Stimulated activated naive B cell treated with anti-CD40 and anti-IgM and Interleukin-4, amounts not matched to agents 10 μg/mL and 1 μg/mL and 100 μg/mL, for 72 hours (primary cell): ENCODE measurements at places on chromosomes 4 and X.

DNA sequence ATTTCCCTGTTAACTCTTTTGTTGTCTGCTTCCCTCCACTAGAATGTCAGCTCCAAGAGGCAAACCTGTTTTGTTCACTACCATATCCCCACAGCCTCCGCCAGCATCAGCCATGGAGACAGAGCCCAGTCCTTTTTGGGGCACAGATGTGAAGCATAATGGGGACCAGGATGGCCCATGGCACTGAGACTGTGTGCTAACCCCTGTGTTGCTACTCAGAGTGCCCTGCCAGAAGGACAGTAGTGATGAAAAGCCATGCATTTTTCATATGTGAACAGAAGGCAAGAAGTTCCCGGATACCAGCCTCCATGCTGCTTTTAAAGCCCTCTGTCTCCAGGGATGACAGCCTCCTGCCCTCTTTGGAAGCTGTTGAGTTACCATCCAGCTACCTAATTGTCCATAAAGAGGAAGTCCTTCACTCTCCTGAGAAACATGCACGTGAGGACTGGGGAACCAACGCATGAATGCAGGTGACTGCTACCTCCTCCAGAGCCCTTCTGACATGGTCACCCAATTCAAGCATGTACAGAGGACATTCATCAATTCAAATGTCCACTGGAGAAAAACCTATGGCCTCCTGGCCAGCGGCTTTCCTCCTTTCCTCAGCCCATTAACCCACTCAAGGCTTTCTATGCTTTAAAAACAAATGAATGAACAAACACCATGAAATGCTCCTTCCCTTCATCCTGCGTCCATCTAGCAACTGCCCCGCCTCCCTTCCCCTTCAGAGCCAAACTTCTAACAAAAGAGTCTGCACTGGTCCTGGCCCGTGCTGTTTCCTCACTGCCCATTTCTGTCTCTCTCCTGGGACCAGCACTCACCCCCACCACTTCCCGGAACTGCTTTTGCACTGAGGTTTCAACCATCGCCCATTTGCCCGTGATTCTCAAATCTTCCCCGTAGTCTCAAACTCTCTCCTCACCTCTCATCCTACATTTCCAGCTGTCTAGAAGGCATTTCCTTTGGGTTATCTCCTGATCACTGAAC lies 18.0 kb downstream of the PNMA6F start:
- no peak for DNase-seq

DNA sequence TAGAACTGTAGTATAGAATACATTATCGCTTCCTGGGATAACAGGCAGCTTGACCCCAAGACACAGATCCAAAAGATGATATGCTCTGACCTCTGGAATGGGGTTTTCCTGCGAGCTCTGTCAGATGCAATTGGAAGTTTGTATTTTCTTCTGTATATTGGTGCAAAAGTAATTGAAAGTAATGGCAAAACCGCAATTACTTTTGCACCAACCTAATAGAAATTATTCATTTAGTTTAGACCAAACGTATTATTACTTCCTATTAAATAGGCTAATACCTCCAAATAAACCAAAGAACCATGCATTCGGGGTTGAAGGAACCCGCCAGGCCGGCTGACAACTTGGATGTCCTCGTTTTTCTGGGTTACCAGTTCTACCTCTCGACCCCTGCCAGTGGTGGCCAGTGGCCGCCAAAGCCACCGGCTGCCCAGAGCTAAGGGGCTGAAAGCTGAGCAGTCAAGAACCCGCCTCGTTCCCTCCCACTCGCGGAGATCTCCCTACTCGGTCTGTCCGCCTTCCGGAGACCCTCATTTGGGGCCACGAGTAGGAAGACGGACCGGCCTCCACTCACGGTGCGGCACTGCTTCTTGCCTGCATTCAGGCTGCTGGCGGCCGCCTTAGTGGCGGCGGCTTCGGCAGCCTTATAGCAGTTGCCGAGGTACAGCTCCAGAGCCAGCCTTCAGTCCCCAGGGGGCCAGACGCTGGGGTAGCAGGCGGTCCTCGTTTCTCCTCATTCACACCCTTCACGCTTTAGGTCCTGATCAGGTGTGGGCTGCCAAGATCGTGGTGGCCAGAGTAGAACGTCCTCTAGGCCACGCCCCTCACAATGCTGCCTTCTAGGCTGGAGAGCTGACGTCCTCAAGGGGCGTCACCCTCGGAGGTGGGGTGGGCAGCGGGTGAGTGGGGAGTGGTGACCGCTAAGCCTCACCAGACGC lies 121.9 kb downstream of the RBMX2 start:
- no peak for DNase-seq

DNA sequence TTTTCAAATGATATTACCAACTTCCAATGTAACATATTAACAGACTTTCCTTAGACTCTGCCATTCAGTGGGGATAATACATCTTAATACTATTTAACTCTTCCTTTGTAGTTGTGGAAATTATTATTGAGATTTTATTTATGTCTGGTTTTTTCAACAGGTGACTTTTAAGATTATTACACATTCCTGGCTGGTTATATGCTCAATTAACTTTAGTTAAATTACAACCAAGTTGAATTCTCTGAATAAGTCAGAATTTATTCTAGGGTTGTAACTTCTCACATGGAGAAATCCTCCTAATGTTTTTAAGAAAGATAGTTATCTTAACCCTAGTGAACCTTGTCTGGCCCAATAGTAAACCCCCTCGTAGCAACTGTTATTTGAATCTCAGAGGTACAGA lies 107.3 kb downstream of the SLC10A6 start:
- no peak for DNase-seq

- DNase-seq = no peak
Measured at GRCh38 chr4:655464-656151, 18.5 kb downstream of the ATP5ME start.

GRCh38 chr4:67468830-67469229 lies 76.5 kb downstream of the CENPC start:
- no peak for DNase-seq

GRCh38 chr4:186020106-186020792 lies 48.7 kb upstream of the TLR3 start:
- no peak for DNase-seq

GRCh38 chrX:101787934-101788333 lies 128.3 kb upstream of the ARMCX2 start:
- DNase-seq = no peak

- DNase-seq = no peak
Measured at GRCh38 chrX:68894513-68895340, 65.9 kb downstream of the EFNB1 start.

- DNase-seq = no peak
Measured at GRCh38 chr4:21415728-21416127, 532.8 kb downstream of the KCNIP4 start.

DNA sequence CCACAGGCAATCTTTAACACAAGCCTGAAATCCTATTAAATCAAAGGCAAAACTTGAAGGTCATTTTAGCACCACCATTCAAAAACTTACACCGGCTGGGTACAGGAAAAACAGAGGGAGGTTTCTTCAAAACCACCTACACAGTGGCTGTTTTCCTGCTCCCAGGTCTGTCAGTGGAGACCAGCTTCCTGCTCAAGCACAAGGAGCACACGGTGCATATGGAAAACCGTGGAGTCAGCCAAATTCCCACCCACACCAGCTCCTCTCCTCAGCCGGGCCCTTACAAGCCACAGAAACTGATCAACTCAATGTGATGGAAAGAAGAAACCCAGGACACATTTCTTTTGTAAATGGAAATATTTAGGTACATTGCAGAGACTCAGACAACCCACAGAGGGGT lies 14.3 kb upstream of the FAM241A start:
- no peak for DNase-seq

- no peak for DNase-seq
Measured at GRCh38 chrX:1281521-1281920, 12.9 kb downstream of the CSF2RA start.

DNA sequence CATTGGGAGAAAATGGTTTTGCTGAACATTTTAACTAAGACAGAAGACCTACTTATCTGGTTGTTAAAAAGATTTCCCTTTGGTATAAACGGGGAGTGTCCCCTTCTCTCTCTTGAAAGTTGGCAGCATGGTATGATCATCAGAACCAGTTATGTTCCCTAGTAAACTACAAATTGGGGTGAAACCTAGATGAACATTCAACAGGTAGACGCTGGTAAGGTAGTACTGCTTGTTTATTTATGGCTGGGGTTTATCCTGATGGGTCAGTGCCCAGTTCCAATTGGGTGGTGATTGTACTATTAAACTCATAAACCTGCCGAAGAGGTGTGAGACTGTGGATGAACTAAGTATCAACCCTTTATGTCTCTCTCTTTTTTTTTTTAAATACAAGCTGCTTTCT lies 100.5 kb downstream of the MBNL3 start:
- no peak for DNase-seq

DNA sequence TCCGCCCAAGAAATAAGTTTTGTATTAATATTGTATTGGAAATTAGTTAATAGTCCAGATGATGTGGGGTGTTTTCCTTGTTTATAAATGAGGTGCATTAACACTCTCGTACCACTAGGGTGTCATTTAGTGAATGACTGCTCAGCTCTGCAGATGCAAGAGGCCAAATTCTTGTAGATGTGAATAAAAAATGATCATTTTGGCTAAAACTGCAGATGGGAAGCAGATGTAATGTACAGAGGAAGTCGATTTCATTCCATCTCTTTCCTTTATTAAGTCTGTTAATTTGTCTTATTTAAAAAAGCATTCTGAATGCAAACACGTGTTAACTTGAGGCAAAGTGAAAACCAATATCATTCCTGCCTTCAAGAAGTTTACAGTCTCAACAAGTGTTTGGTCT lies 108.1 kb downstream of the DHX15 start:
- DNase-seq = no peak

DNA sequence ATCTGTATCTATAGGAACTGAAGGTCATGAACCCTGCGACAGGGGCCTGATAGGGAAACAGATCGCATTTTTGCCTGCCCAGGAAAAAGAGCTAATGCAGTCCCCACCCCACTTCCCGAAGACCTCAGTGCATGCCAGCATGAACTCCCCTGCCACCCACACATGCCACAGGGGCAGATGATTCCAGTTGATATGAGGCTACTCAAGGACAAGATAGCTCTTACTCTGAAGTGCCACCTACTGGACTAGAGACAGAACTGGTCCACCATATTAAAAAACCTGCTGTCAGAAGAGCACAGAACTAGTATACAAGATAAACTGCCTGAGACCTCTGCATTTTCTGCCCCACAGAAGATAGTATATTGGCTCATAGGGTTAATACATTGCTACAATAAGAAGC lies 68.0 kb downstream of the YIPF7 start:
- no peak for DNase-seq

- DNase-seq = no peak
Measured at GRCh38 chrX:107477406-107477805, 28.0 kb downstream of the FRMPD3 start.

DNA sequence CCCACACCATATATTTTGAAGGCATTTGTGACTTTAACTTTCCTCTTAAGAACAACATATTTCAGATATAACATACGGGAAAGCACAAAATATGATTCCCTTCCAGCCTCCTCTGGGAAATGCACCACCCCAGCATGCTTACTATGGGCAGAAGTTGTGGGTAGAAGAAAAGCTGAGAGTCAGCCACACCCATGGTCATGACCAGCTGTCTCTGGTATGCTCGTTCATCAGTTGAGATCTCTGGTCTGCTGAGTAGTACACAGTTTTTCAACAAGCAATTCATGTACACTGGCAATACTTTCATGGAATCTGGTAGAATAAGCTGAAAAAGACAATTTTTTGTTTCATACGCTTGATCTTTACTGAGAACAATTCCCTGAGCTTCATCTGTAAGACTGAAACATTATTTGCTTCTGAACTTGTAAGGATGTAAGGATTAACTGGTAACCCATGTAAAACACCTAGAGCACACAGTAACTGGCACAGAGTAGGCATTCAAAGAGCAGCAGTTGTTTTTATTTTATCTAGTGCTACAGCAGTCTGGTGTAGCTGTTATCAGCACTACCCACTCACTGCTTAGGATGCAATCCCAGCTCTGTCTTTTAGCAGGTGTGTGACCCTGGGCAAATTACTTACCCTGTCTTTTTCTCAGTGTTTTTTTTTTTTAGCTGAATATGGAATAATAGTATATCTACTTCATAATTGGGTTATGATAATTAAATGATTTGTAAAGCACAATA lies 47.6 kb downstream of the METTL14 start:
- no peak for DNase-seq

DNA sequence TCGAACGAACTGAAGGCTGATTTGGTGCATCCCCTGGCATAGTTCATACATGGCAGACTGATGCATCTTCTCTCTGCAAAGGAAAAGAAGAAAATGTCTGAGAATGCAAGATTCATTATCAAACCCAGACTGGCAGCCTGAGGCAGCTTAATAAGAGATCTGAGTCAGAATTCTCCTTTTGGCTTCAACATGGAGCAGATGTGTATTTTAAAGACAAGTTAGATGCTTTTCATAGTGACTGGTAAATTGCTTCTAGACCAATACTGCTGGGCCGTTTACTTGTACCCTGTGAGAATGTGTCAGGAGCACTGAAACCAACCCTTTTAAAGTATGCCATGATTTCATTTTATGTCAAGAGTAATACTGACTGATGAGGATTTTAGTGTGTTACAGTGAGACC lies 322.0 kb downstream of the NR3C2 start:
- no peak for DNase-seq

GRCh38 chr4:3085948-3086670 lies 11.6 kb downstream of the HTT start:
- DNase-seq = no peak

DNA sequence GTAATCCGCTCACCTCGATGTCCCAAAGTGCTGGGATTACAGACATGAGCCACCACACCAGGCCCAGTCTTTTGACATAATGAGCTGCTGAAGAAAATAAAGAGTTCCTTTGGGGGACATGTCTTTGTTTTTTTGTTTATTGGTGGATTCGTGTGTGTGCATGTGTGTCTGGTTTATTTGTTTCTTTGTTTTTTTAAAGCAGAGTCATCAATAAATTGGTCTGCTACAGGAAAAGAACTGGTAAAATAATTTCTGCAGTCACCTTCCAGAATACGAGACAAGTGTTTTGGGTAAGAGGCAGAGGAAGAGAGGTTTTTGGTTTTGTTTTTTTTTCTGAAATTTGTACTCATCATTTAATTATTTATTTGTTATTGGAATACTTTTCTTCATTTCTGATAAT lies 51.5 kb upstream of the PPP3CA start:
- no peak for DNase-seq

- DNase-seq = peak; percentile 77
Measured at GRCh38 chrX:155070975-155071693, at the start of the genes BRCC3, CMC4 and MTCP1. TSS of gene BRCC3 (plus strand) at chrX:155071508. CDS start at chrX:155071528, 20 bp downstream. TSS of gene CMC4 (minus strand) at chrX:155071136. CDS start at chrX:155064023, 7,113 bp downstream. TSS of gene MTCP1 (minus strand) at chrX:155071136. CDS start at chrX:155066010, 5,126 bp downstream.

DNA sequence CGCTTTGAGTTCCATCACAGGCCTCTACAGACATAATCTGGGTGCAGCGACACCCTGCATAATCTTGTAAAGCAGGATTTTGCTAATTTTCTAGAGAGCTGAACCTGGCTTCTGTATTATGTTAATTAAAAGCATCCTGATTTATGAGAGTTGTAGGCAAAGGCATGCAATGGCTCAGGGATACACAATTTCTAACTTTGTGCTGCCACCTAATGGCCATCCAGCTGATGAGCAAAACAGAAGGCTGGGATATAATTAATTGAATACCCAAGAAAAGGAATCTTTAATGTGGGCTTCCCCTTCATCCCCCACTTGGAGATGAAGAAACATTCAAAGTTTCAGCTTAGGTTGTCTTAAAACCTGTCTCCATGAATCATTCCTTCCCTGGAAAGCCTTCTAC lies 78.1 kb downstream of the BMP15 start:
- no peak for DNase-seq
